Naive thymus-derived CD8-positive, alpha-beta T cell (primary cell): ENCODE measurements at places on chromosomes 4 and X. TPM values are rescaled to one million over a fixed set of nuclear protein-coding genes. Genes with fewer than 3 reads are reported as not detected.

Gene VCX3B
- not detected for total RNA-seq

Gene DAPP1
- 11.2 TPM for total RNA-seq

Gene RRAGB
- 21.0 TPM for total RNA-seq

Gene APLN
- total RNA-seq = not detected

Gene OPRPN
- total RNA-seq = not detected

Gene TIMP1
- 31.3 TPM for total RNA-seq

Gene PHOX2B
- total RNA-seq = not detected

Gene TKTL1
- 2.2 TPM for total RNA-seq

Gene ADGRL3
- not detected for total RNA-seq

Gene SPIN2A
- total RNA-seq = 2.3 TPM

Gene REELD1
- 1.2 TPM for total RNA-seq

Gene IQCM
- total RNA-seq = not detected

Gene MAP9
- total RNA-seq = 8.8 TPM

Gene VSIG1
- 39.5 TPM for total RNA-seq

Gene SULT1B1
- 20.9 TPM for total RNA-seq

Gene TMPRSS11B
- total RNA-seq = not detected

Gene RBM46
- not detected for total RNA-seq

Gene C4orf50
- not detected for total RNA-seq

Gene GPC3
- not detected for total RNA-seq

Gene GPR50
- total RNA-seq = not detected

Gene ZFP42
- not detected for total RNA-seq

Gene CD40LG
- total RNA-seq = 0.19 TPM

Gene WAS
- total RNA-seq = 99.7 TPM

Gene PCYT1B
- not detected for total RNA-seq

Gene CHRNA9
- 0.55 TPM for total RNA-seq

Gene MXRA5
- not detected for total RNA-seq

Gene FGFRL1
- total RNA-seq = 18.4 TPM

Gene C4orf36
- not detected for total RNA-seq

Gene SLC25A4
- 11.7 TPM for total RNA-seq

Gene TMEM150C
- total RNA-seq = not detected

Gene HPGD
- total RNA-seq = 7.5 TPM

Gene TLL1
- total RNA-seq = not detected

Gene BOD1L1
- 84.5 TPM for total RNA-seq

Gene CYLC1
- total RNA-seq = not detected

Gene RADX
- total RNA-seq = 12.5 TPM

Gene GLRA3
- total RNA-seq = not detected

Gene TMPRSS11D
- total RNA-seq = not detected

Gene TMEM144
- total RNA-seq = not detected

Gene C4orf51
- total RNA-seq = not detected

Gene CDS1
- total RNA-seq = 0.85 TPM

Gene SPINK2
- 34.9 TPM for total RNA-seq

Gene CXorf49
- not detected for total RNA-seq

Gene OR13H1
- not detected for total RNA-seq

Gene DGAT2L6
- total RNA-seq = not detected

Gene STBD1
- 0.38 TPM for total RNA-seq

Gene L1CAM
- 0.16 TPM for total RNA-seq

Gene EGF
- total RNA-seq = not detected

Gene TLR10
- total RNA-seq = 2.0 TPM

Gene CT55
- total RNA-seq = not detected

Gene TMEM47
- total RNA-seq = not detected

Gene SOWAHB
- total RNA-seq = not detected
